ENCODE measurements at places on chromosomes 6 and 20.

DNA sequence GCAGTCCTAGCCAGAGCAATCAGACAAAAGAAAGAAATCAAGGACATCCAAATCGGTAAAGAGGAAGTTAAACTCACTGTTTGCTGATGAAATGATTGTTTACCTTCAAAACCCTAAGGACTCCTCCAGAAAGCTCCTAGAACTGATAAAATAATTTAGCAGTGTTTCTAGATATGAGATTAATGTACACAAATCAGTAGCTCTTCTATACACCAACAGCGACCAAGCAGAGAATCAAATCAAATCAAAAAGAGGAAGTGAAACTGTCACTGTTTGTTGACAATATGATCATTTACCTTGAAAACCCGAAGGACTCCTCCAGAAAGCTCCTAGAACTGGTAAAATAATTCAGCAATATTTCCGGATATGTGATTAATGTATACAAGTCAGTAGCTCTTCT is 21.7 kb downstream of the SERPINB9 start:
- no peak for DNase-seq

- DNase-seq = no peak
These were observed 40.5 kb downstream of the SCGN start for GRCh38 chr6:25692472-25692871.

DNA sequence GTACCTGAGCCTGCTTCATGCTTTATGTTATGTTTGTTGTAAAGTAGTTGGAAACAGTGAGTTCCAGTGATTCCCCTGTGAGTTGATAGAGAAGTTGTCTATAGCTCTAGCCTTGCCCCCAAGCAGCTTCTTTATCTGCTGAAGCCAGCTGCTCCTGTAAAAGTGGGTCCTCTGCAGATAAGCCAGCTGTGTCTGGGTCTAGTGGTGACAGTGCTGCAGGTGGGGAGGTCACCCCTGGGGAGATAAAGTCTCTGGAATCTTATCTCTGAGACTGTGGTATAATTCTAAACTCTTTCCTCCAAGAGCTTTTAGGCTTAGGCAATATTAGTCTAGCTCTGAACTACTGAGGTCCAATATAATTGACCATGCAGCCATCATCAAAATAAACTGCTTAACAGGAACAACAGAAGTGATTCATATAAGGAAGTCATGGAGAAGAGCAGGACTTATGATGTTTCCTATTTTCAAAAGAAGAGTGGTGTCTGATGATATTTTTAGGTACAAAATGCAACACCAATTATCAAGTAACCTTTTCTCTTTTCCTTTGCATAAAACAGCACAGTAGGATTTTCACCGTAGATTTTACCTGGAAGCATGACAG is 44.2 kb upstream of the TMEM217 start:
- DNase-seq = no peak

GRCh38 chr6:79551401-79551800 is 14.2 kb upstream of the LCA5 start:
- DNase-seq = no peak

GRCh38 chr20:47847884-47848485 is 62.7 kb upstream of the SULF2 start:
- no peak for DNase-seq

DNA sequence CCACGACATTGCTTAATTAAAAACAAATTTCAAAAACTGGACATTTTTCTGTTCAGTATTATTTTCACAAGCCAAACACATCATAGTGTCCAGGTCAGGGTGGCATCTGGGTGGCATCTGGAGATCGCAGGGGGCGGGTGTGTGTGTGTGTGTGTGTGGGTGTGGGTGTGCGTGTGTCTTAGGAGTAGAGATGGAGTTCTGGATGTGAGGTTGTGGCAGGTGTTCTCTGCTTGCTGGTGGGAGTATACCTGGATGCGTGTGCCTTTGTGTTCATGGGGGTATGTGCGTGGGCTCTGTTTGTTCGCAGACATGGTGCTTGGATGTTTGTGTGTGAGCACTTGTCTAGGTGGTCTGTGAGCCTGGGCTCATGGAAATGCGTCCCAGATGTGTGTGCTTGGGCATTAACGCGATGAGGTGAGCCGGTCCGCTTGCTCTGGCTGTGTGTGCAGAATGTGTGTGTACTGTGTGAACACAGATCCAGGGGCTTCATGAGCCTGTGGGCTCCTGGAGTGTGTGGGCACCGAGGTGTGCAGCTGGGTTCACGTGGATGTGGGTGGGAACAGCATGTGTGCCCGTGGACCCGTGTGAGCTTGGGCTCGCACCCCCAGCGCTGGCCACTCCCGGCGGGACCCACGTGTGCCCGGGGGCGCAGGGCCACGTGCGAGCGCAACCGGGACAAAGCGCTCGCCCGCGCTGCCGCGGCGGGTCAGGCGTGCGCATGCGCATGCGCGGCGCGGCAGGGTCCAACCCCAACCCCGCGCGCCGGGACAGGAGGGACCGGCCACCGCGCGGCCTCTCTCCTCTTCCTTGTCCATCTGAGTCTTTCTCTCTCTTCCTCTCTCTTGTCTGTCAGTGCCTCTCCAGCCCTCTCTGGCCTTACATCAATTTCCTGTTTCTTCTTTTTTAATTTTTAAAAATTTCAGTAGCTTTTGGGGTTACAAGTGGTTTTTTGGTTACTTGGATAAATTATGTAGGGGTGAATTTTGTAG is 60.4 kb downstream of the SRC start:
- DNase-seq = no peak

GRCh38 chr6:137389150-137389704 is 105.0 kb downstream of the OLIG3 start:
- no peak for DNase-seq

GRCh38 chr6:84763003-84763885 is 1.2 kb downstream of the TBX18 start:
- DNase-seq = no peak

Data from AG04450 (cell line).